ENCODE measurements at places on chromosomes 13 and 19.

- no peak for DNase-seq
These were observed 461 bp upstream of the HSPB6 start for GRCh38 chr19:35757231-35757748.

DNA sequence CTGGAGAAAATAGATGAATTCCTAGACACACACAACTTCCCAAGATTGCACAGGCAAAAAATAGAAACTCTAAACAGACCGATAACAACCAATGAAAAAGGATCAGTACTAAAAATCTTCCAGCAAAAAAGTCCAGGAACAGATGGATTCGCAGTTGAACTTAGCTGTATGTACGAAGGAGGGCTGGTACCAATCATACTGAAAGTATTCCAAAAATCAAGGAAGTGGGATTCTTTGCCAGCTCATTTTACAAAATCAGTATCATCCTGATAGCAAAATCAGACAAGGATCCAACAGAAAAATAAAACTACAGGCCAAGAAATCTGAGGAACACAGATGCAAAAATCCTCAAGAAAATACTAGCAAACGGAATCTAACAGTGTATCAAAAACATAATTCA, 6.5 kb upstream of the LILRB2 start:
- no peak for DNase-seq

DNA sequence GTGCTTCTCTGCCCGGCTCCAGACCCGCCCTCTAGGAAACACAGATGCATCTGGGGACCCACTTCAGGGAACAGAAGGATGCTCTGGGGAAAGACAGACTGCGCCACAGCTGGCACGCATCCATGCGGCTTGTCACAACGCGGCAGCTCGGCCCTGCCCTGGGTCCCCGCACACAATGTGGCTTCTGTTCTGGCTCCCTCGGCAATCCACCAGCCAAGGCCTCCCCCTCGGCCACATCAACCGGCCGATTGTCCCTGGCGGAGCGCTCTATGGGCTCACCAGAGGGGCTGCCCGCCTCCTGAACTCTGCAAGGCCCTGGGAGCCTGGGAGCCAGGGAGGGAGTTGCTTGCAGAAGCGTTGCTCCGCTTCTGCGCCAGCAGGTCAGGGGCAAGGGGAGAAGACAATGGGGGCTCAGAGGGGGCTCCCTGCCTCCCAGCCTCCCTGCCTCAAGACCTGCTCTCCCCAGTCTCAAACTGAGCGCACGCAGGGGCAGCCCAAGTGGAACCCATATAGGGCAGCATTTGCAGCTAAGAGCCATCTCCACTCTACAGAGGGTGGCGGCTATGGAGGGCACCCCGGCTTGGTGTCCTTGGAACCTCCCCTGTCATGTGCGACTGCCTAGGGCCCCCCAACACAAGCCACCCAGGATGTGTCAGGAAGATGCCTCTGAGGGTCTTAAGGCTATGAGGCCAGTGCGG, 37.9 kb downstream of the MLLT1 start:
- DNase-seq: no peak

DNA sequence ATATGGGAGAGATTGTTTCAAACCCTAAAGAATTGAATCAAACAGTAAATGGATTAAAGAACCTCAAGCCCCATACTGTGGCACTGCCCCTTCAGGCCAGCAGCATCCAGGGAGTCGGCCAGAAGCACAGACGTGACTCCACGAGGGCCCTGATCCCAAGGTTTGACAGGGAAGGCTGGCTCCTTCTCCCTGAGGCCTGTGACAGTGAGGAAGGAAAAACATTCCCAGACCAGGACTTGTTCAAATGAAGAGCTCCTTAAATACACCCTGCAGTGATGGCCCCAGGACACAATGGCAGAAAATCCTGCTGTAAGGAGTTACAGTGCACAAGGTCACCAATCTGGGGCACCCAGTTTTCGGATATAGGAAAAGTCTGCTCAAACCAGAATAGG, 91.0 kb downstream of the COL4A1 start:
- DNase-seq: no peak

GRCh38 chr13:45860240-45860639, 8.7 kb upstream of the SIAH3 start:
- DNase-seq: no peak

DNA sequence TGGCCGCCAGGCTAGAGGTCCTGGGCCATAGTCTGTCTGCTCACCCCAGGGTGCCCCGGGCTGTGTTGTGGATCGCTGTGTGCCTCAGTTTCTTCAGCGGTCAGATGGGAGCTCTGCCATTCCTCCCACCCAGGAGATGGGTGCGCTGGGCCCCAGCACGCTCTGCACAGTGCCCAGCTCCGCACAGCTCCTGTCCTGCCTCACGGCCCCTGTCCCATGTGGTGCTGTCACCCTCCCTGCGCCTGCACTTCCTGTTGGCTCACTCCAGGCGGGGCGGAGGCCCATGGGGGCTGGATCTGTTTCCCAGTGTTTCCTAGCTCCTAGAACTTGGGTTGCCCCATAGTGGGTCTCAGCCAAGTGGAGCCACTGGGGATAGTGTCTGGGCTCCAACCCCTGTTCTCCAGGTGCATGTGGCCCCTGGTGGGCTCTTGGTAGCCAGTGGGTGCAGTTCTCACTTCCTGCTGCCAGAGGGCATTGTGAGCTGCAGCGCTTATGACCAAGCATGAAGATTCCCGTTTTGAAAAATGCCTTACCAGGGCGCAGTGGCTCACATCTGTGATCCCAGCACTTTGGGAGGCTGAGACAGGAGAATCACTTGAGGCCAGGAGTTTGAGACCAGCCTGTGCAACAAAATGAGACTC, 69.8 kb downstream of the KDM4B start:
- no peak for DNase-seq

GRCh38 chr19:8052464-8052859, at the start of gene CCL25:
Gene CCL25 (plus strand): TSS chr19:8052760. CDS start chr19:8053050, 290 bp downstream.
- DNase-seq: no peak

- no peak for DNase-seq
These were observed 320.8 kb downstream of the PCDH20 start for GRCh38 chr13:61094865-61095264.

GRCh38 chr19:10412257-10412977, 7.9 kb upstream of the PDE4A start:
- DNase-seq: no peak

GRCh38 chr13:108860418-108860817, 231.0 kb downstream of the MYO16 start:
- no peak for DNase-seq

GRCh38 chr13:23952796-23953195, 55.5 kb upstream of the C1QTNF9B start:
- DNase-seq: no peak

DNA sequence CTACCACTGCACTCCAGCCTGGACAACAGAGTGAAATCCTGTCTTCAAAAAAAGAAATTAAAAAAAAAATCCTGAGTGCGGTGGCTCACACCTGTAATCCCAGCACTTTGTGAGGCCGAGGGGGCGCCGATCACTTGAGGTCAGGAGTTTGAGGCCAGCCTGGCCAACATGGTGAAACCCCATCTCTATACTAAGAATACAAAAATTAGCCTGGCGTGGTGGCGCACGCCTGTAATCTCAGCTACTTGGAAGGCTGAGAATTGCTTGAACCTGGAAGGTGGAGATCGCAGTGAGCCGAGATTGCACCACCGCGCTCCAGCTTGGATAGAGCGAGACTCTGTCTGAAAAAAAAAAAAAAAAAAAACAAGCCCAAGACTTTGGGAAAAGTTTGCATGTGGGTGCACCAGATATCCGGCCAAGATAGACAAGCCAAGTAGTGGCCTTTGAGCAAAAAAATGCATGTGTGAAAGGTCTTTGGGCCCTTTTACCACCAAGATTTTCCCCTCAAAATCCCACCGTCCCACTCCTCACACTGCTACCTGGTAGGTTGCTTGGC, 5.7 kb downstream of the DNAJB1 start:
- DNase-seq: no peak

GRCh38 chr13:91889641-91890040, 491.2 kb downstream of the GPC5 start:
- DNase-seq: no peak

- DNase-seq: no peak
These were observed 98.7 kb upstream of the KL start for GRCh38 chr13:32917504-32917903.

DNA sequence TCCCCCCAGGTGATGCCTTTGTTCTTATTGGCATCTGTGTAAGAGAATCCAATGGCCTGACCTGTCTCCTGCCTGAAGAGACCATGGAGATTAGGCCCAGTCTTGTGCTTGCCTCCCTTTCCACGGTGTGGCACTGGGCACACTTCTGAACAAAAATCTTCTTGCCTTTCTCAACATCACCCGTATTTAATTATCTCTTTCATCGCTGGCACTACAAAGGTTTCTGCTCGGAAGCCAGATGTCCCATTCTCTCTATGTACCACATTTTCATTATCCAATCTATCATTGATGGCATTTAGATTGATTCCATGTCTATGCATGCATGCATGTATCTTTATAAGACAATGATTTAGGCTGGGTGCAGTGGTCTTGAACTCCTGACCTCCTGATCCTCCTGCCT, 74.3 kb downstream of the SLC25A15 start:
- no peak for DNase-seq

DNA sequence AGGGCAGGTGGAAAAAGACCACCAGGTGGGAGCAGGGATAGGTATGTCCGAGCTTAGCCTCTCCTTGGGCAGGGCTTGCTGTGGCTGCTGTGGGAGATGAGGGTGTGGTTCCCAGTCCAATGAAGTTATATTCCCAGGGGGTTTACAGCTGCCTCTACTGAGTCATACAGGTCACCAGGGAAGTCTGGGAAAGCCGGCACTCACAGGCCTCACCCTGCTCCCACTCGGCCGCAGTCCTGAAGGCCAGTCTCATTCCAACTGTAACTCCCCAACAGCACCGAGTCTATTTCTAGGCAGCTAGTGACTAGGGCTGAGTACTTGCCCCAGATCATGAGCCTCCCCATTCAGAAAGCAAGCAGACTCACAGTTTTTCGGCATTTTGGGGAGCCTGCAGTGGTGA, 77.1 kb downstream of the FNDC3A start:
- no peak for DNase-seq

GRCh38 chr19:20273376-20273775, 106.4 kb downstream of the ZNF486 start:
- no peak for DNase-seq

DNA sequence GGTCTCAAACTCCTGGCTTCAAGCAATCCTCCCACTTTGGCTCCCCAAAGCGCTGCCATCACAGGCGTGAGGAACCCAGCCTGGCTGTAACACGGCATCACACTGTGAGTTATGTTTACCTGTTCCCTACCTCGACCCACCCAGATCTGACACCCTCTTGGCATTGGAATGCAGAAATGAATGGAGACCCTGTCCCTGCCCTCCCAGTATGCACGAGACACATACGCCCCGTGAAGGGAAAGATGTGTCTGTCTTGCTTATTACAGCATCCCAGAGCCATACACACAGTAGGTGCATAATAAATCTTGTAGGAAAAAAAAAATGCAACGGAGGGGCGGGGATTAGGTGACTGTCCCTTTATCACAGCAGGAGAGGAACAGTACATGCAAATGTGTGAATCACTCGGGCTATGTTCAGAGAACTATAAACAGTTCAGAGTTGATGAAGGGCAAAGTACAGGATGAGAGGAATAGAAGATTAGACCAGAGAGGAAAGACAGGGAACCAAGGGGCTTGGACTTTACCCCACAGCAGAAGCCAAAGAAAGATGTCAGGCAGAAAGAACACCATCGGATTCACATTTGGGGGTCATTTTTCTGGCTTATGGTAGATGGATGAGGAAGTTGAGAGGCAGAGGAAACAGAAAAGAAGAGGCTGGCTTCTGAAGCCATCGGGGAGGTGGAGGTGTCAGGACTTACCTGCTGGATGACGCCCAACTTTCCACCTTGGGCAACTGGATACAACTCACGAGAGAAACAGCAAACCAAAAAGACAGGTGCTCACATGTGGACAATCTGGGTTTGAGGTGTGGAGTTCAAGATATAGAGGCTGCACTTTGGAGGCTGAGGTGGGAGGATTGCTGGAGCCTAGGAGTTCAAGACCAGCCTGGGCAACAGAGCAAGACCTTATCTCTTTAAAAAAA, 94.3 kb downstream of the INSR start:
- DNase-seq: no peak

DNA sequence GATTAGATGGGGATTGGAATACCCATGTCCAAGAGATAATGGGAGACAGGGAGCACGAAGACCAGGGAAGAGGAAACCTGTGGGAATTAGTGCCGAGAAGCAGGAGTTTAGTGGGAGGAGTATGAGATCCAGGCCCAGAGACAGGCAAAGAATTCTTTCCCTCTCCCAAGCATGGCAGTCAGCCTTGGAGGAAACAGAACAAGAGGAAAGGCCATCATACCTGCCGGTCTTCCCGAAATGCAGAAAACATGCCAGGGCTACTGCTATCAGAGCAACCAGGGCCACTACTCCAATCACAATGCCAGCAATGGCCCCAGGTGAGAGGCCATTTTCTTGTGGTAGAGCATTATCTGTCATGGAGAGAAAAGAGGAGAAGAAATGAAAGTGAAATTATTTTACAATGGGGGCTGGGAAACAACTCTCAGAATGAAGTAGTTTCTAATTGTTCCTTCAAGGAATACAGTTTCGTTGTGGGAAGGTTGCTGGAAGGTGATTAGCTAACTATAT, 16.1 kb downstream of the CEACAM1 start:
- DNase-seq: no peak

DNA sequence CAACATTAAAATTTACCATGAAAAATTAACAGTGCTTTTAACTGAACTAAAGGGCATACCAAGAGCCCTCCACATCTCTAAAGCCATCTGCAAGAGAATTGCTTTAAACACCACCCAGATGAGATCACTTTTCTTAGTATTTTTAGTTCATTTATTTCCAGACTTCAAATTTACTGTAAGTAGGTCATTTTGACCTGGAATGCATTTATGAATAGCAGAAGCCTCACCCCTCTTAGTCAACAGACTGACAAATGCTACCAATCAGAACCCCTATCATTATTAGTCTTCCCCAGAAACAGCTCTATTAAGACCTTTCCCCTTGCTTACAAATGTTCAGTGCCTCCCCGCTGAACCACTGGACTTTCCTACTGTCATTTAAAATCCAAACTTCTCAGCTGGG, 27.3 kb downstream of the RUBCNL start:
- no peak for DNase-seq

DNA sequence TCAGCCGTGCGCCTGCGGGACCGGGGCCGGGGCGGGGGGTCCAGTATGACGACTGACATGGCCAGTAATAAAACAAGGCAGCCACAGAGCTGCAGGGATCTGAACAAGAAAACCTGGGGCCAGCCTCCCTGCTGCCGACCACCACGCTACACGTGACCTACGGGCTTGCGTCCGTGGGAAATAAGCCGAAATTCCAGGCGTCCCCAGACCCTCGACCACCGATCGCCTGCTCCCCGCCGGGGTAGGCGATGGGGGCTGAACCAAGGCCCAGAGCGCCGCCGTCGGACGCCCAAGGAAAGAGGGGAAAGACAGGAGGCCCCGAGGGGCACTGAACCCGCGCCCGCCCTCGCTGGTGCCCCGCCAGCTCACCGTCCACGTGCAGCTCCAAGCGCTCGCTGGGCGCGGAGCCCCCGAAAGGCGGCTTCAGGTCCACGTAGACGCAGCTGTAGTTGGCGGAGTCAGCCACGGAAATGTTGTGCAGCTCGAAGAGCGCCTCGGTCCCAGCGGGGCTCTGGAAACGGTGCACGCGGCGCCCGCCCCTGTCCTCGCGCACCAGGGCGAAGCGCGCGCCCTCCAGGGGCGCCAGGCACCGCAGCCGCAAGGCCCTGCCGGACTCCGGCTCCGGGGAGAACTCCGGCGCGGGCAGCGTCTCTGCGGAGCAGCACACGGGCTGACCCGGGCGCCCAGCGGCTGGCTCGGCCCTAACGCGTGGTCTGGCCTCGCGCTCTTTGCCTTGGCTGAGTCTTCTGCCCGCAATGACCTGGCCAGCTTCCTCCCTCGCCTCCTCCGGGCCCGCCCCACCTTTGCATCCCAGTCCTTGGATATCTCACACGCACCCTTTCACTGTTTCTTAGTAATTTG, 3.1 kb downstream of the A1BG start:
- DNase-seq: no peak

GRCh38 chr13:98489446-98490194, 87.3 kb downstream of the STK24 start:
- no peak for DNase-seq

Measured in activated CD8-positive, alpha-beta memory T cell treated with anti-CD3 and anti-CD28 coated beads for 4 hours (primary cell).